ENCODE measurements at places on chromosomes 7 and 10. TPM values are rescaled to one million over a fixed set of nuclear protein-coding genes. Genes with fewer than 3 reads are reported as not detected.
A peak's percentile ranks its signal among the peaks of the same experiment; 100 is the strongest.

DNA sequence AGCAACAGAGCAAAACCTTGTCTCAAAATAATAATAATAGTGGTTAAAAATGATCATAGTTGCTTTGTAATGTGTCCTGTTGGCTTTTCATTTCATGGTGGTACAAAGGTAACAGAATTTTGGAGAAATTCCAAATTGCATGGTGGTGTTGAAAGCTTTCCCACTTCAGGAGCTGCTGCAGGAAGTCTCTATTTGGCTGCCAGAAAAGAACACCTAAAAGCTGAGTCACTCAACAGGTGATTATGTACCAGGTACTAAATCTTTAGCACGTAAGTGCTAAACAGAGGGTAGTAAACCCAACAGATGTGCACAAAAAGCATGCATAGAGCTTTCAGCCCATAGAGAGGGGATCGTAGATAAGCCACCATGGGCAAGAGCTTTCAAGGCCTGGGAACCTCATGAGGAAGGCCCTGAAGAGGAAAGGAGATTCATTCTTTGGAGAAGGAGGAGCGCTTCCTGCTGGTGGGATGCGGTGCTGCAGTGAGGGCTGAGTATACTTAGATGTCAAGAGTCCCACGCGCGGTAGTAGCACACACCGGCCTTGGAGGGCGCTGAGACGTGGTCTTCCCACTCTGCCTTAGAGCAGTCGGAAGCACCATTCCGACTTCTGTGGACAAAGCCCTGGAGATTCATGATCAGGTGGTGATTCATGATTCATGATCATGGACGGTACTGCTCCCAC lies 118.7 kb downstream of the RALA start:
- no peak overlapping the region for H3K27ac ChIP-seq
- H3K4me3 ChIP-seq: no peak overlapping the region
- no peaks in the 10 kb centered on the region for H3K4me1 ChIP-seq

- no peaks in the 10 kb centered on the region for H3K4me1 ChIP-seq
- no peak overlapping the region for H3K4me3 ChIP-seq
- no peak for DNase-seq
- no peaks in the 10 kb centered on the region for H3K27me3 ChIP-seq
Observed at GRCh38 chr10:33706746-33707145, 372.3 kb upstream of the NRP1 start.

DNA sequence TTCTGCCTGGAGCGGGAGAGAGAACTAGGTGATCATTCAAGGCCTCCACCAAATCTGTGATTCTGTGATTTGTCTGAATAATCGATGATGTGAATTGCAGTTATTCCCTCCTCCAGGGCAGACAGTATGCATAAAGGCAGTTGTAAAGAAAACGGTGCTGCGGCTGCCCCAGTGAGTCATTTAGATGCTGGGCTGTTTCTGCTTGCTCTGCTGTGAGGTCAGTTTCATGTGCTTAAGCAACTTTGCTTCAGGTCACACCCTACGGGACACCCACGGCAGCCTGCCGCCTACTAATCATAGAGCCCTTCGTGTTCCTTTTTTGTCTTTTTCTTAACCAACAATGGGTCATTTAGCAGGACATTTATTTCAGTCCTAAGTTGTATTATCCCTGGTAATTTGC lies 158.1 kb upstream of the PITRM1 start:
- no peaks in the 10 kb centered on the region for H3K36me3 ChIP-seq
- DNase-seq: no peak
- H3K27me3 ChIP-seq: no peaks in the 10 kb centered on the region
- H3K4me3 ChIP-seq: no peak overlapping the region
- H3K27ac ChIP-seq: no peak overlapping the region

GRCh38 chr7:25832456-25832855 lies 319.5 kb upstream of the NFE2L3 start:
- no peak for DNase-seq
- peaks cover 3% of the 10 kb centered on the region for H3K27me3 ChIP-seq
- no peak overlapping the region for H3K4me3 ChIP-seq
- H3K27ac ChIP-seq: no peak overlapping the region
- H3K36me3 ChIP-seq: no peaks in the 10 kb centered on the region

DNA sequence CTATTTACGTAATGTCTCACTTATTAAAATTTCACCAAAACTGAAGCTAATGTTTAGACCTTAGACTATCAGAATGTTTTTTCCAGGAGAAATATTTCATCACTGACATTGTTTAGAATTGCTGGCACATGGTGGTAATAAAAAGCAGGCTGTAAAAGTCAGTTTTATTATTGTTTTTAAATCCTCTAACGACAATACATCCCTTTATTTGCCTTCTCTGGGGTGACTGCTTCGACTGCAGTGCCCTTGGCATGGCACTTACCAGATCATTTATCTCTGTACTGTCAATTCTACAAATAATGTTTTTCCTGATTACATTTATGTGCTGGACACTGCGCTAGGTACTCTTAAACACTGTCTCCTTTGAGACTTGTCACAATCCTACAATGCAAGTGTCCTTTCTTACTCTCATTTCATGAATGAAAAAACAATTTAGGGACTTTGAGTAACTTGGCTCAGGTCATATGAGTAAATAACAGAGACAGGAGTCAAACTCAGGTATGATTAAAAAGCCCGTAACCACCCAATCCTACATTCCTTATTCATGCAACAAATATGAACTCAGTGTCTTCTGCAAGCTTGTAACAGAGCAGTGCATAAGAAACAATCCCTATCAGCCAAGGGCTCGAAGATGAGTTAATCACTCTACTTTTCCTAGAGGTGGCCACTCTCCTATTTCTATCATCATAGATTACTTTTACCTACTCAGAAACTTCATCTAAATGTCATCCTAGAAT lies 5.6 kb upstream of the ING3 start:
- no peak overlapping the region for H3K27ac ChIP-seq
- no peaks in the 10 kb centered on the region for H3K36me3 ChIP-seq
- DNase-seq: no peak
- peaks cover 5% of the 10 kb centered on the region for H3K27me3 ChIP-seq
- no peak overlapping the region for H3K4me3 ChIP-seq

DNA sequence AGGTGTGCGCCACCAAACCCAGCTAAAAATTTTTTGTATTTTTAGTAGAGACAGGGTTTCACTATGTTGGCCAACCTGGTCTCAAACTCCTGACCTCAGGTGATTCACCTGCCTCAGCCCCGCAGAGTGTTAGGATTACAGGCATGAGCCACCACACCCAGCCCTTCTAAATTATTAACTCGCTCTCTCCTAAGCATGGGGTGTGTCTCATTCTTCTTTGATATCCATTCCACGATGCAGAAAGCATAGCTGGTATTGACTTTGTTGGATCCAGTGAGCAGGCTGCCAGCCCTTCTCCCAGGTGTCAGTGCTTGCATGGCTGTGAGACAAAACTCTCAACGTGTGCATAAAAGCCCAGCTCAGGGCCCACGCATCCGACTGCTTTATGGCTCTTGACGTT lies 254.1 kb upstream of the PFKP start:
- H3K4me1 ChIP-seq: no peaks in the 10 kb centered on the region
- H3K4me3 ChIP-seq: no peak overlapping the region
- no peaks in the 10 kb centered on the region for H3K36me3 ChIP-seq
- no peak for DNase-seq
- H3K27ac ChIP-seq: no peak overlapping the region

GRCh38 chr10:8044908-8045725 lies 9.4 kb upstream of the GATA3 start:
- H3K4me3 ChIP-seq: no peak overlapping the region
- peak; percentile 58 for DNase-seq
- no peak overlapping the region for H3K27ac ChIP-seq
- H3K27me3 ChIP-seq: peaks cover 96% of the 10 kb centered on the region
- peaks cover 77% of the 10 kb centered on the region for H3K4me1 ChIP-seq

DNA sequence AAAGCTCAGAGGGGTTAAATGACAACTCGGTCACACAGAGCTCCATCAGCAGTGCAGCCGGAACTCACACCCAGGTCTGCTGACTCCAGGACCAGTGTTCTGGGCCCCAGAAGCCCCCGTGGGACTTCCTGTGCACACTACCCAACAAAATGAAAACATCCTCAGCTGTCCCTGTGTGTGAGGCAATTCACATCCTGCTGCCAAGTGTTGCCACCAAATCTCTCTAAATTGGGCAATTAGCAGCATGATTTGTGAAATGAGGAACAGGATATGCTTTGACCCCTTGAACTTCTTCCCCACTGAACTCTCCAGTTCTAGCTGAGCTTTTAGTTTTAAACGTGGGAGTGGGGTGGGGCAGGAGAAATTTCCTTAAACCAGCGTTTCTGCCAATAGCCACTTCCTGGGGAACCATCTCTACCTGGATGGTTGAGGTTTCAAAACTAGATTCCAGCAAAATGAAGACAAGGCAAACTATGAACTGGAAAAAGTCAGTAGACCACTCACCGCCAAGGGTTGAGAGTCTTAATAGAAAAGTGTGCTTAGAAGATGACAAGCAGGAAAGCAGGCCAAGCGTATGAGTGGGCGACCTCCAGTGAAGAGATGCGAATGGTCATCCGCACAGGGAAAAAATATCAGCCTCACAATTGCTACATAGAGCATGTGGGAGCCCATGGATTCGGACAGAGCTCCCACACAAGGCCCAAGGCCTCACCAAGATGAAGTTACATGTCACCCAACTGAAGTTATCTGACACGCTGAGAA lies 51.9 kb upstream of the CHST15 start:
- H3K4me1 ChIP-seq: peaks cover 32% of the 10 kb centered on the region
- peak overlapping the region; percentile 21 for H3K27ac ChIP-seq
- no peaks in the 10 kb centered on the region for H3K27me3 ChIP-seq
- H3K4me3 ChIP-seq: no peak overlapping the region
- DNase-seq: no peak

DNA sequence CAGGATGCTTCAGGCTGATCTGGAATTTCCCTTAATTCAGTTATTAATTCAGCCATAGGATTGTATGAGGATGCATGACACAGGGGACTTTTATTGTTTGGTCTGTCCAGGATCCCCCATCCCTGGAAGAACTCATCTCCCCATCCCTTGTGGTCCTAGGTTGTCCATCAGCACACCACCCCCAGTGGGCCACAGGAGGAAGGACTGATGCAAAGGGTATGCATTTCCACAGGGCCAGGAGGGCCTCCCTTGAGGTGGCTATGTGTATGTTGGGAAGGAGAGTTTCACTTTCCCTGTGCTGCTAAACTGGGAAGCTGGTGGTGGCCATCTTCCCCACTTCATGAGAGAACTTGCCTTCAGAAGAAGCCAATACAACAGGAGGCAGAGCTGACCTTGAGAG lies 44.6 kb upstream of the GRB10 start:
- no peak overlapping the region for H3K4me3 ChIP-seq
- H3K27ac ChIP-seq: no peak overlapping the region
- H3K36me3 ChIP-seq: no peaks in the 10 kb centered on the region
- no peaks in the 10 kb centered on the region for H3K27me3 ChIP-seq
- no peaks in the 10 kb centered on the region for H3K4me1 ChIP-seq

GRCh38 chr7:64515781-64516180 lies 47.1 kb downstream of the ZNF680 start:
- H3K27me3 ChIP-seq: no peaks in the 10 kb centered on the region
- H3K4me1 ChIP-seq: no peaks in the 10 kb centered on the region
- H3K36me3 ChIP-seq: no peaks in the 10 kb centered on the region

- no peak for DNase-seq
- H3K27ac ChIP-seq: no peak overlapping the region
- no peaks in the 10 kb centered on the region for H3K36me3 ChIP-seq
- H3K4me1 ChIP-seq: no peaks in the 10 kb centered on the region
Observed at GRCh38 chr7:158614700-158615099, 27.1 kb upstream of the PTPRN2 start.

GRCh38 chr7:146961617-146962016 lies 845.0 kb downstream of the CNTNAP2 start:
- no peak for DNase-seq
- H3K4me1 ChIP-seq: no peaks in the 10 kb centered on the region
- H3K36me3 ChIP-seq: no peaks in the 10 kb centered on the region
- H3K4me3 ChIP-seq: no peak overlapping the region

DNA sequence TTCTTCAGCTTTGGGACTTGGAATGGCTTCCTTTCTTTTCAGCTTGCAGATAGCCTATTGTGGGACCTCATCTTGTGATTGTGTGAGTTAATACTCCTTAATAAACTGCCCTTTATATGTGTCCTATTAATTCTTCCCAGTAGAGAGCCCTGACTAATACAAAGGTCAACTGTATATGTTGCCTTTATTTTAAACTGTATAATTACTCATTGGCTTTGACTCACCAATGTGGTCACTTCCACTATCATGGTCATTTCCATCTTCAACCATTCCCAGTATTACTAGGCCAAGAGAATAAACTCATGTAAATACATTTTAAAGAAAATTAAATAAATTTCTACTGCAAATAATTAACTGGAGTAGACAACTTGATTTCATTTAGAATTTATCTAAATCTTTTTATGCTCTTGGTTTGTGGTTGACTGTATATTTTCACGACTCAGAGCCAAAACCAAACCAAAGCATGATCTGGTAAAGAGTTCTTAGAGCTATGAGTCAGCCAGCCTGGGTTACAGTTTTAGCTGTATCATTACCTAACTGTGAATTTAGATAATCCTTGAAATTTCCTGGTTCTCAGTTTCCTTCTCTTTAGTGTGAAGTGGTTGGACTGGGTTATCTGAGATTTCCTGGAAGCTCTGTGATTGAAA lies 188.4 kb downstream of the PPP1R3A start:
- H3K36me3 ChIP-seq: no peaks in the 10 kb centered on the region
- H3K4me3 ChIP-seq: no peak overlapping the region

GRCh38 chr7:151704960-151705635 lies 171.8 kb downstream of the PRKAG2 start:
- no peak overlapping the region for H3K27ac ChIP-seq
- no peaks in the 10 kb centered on the region for H3K4me1 ChIP-seq
- peaks cover 3% of the 10 kb centered on the region for H3K36me3 ChIP-seq
- no peaks in the 10 kb centered on the region for H3K27me3 ChIP-seq

DNA sequence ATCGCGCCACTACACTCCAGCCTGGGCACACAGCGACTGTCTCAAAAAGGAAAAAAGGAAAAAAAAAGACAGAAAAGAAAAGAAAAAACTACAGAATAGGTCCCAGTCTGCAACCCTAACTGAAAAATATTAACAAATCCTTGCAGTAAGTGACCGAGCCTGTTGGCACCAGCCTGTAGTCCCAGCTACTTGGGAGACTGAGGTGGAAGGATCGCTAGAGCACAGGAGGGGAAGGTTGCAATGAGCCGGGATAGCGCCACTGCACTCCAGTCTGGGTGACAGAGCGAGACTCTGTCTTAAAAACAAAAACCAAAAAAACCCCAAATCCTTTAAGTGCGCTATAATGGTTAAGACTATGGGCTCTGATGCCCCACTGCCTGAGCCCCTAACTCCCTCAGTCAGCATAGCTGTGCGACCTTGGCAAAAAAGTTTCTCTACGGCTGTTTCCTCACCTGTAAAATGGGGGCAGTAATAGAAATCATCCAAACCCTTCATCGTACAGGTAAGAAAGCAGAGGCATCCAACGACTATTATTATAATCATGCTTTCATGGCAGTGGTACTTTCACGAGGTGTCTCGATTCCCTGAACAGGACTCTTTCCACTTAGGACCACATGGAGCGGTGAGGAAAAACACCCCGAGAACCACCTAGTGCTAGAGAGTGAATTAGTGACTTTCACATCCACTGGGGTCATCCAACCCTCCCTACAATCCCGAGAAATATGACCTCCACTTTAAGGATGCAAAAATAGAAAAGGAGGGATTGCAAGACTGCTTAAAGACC lies 755 bp downstream of the TOMM7 start:
- H3K27me3 ChIP-seq: peaks cover 2% of the 10 kb centered on the region
- H3K4me3 ChIP-seq: peak overlapping the region; percentile 89

- H3K4me1 ChIP-seq: peaks cover 21% of the 10 kb centered on the region
- no peaks in the 10 kb centered on the region for H3K36me3 ChIP-seq
- no peak for DNase-seq
- H3K4me3 ChIP-seq: no peak overlapping the region
Observed at GRCh38 chr10:46263831-46264268, 22.9 kb upstream of the ANTXRL start.

Gene CDHR1
- 6.5 TPM for total RNA-seq

Gene DKK1
- not detected for total RNA-seq

Gene ALKBH4
- total RNA-seq: 9.1 TPM

Gene PAXIP1
- 11.2 TPM for total RNA-seq

Gene MEOX2
- total RNA-seq: not detected

Gene C7orf33
- not detected for total RNA-seq

Gene UNCX
- total RNA-seq: not detected

Gene EN2
- not detected for total RNA-seq

Measured in natural killer cell (primary cell).